T-helper 17 cell (primary cell): ENCODE measurements at places on chromosomes 16 and 17. TPM values are rescaled to one million over a fixed set of nuclear protein-coding genes. Genes with fewer than 3 reads are reported as not detected.

DNA sequence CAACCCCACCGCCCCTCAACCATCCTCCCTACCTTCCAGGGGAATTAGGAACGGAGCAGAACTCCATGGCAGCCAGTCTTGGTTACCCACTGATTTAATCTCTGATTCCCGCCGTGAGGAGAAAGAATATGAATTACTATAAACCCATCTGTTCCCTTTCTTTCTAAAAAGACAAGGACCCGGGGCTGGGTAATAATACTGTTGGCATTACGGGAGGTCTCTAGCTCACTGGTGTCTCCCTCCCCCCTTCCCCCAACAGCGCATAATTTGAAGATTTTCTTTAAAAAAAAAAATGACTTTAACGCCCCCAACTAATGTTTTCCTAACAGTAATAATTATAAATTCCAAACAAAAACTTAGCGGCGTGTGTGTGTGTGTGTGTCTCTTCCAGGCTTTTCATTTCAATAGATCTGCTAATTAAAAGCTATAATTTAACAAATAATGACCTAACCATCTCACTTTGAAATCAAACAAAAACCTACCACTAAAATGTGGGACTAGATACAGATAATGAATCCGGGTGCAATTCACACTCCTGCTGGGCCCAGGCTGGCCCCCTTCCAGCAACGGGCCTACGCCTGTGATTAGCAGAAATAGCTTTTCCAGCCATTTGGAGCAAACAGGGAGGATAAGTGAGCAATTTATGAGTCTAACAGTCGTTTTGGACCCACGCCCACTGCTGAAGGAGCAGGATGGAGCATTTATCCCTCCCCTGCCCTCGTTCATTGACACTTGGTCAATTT lies 18.2 kb upstream of the BHLHA9 start:
- H3K4me1 ChIP-seq = peaks cover 7% of the 10 kb centered on the region
- no peak overlapping the region for H3K27ac ChIP-seq
- no peaks in the 10 kb centered on the region for H3K36me3 ChIP-seq
- H3K27me3 ChIP-seq = peaks cover 18% of the 10 kb centered on the region
- no peak overlapping the region for H3K4me3 ChIP-seq

GRCh38 chr17:80709090-80709695 lies 164.6 kb downstream of the RPTOR start:
- H3K27ac ChIP-seq = peak overlapping the region; percentile 85
- H3K27me3 ChIP-seq = no peaks in the 10 kb centered on the region
- H3K4me3 ChIP-seq = peak overlapping the region; percentile 52
- no peak for DNase-seq
- H3K4me1 ChIP-seq = peaks cover 28% of the 10 kb centered on the region

DNA sequence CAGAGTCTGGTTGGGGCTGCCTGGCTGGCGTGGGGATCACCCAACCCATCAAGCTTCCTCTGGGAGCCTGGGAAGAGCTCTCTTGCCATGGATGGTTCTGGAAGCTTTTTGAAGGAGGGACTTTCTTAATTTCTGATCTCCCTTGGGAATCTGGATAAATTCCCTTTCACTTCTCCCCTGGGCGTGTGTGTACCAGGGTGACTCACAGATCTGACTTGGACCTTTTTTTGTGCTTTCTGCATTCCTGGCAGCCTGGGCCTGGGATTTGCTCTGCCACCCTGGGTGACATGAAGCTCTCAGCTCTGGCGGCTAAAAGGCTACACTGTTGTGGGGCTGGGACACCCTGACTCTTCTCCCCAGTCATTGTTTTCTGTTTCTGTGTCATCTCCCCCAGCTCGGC lies 70.1 kb downstream of the ABCC1 start:
- H3K4me1 ChIP-seq = peaks cover 16% of the 10 kb centered on the region
- DNase-seq = no peak
- peak overlapping the region; percentile 98 for H3K27ac ChIP-seq
- H3K36me3 ChIP-seq = peaks cover 21% of the 10 kb centered on the region
- H3K4me3 ChIP-seq = no peak overlapping the region

GRCh38 chr17:3990386-3991127 lies 26.3 kb upstream of the ATP2A3 start:
- no peak overlapping the region for H3K4me3 ChIP-seq
- peaks cover 13% of the 10 kb centered on the region for H3K27me3 ChIP-seq
- no peak for DNase-seq
- no peak overlapping the region for H3K27ac ChIP-seq

DNA sequence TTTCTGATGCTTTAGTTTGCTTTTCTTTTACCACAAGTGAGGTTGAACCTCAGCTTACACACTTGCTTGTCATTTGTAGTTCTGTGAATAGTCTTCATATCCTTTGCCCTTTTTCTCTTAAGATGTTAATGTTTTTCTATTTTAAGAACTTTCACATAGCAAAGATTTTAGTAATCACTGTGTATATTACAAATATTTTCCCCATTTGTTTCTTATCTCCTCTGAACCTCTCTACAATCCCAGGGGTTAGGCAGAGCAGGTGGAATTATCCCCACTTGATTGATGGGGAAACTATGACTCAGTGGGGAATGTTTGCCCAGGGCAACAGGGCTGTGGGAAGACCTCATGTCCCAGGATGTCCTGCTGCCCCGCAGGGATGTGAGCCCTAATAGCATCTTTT lies 11.7 kb upstream of the MYH3 start:
- H3K4me3 ChIP-seq = no peak overlapping the region
- H3K27me3 ChIP-seq = no peaks in the 10 kb centered on the region
- no peak overlapping the region for H3K27ac ChIP-seq

DNA sequence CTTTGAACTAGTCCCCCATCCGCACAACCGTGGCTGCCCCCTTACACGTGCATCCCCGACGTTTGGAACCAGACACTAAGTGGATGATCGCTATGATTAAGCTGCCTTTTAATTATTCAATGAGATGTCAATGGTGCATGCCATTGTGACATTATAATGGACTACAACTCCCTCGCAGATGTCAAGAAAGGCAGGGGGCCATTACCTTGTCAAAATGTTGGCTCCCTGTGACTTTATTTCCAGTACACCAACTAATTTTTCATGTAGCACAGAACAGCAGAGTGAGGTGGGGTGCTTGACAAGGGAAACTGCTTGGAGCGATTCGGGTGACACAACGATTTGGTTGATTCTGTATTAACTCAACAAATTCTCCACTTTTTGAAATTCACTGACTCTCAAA lies 26.5 kb downstream of the ASIC2 start:
- H3K4me1 ChIP-seq = peaks cover 3% of the 10 kb centered on the region
- no peak for DNase-seq
- H3K27me3 ChIP-seq = peaks cover 16% of the 10 kb centered on the region

- no peaks in the 10 kb centered on the region for H3K4me1 ChIP-seq
- no peaks in the 10 kb centered on the region for H3K27me3 ChIP-seq
- DNase-seq = no peak
- no peak overlapping the region for H3K27ac ChIP-seq
Measured at GRCh38 chr16:72112906-72113615, 19.4 kb downstream of the DHX38 start.

- H3K4me3 ChIP-seq = no peak overlapping the region
- H3K4me1 ChIP-seq = peaks cover 34% of the 10 kb centered on the region
- peaks cover 2% of the 10 kb centered on the region for H3K36me3 ChIP-seq
- H3K27me3 ChIP-seq = no peaks in the 10 kb centered on the region
- no peak overlapping the region for H3K27ac ChIP-seq
- no peak for DNase-seq
Measured at GRCh38 chr17:60510031-60510430, 16.0 kb downstream of the APPBP2 start.

DNA sequence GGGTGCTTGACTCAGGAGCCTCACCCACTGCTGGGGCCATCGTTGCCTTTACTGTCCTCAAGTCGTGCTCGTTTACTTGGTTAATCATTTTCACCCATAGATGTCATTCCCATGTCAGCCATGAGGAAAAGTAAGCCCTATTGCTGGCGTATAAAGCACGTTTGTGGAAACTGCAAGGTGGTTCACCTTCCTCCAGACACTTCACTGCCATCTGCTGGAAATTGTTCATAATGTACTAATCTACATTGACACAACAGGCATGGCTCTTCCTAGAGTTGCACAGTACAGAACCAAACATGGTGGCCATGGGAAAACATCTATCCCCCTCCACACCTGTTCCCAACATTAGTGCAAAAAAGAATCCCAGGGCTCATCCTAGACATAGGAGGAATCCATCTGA lies 116.6 kb downstream of the ZNF18 start:
- H3K4me1 ChIP-seq = no peaks in the 10 kb centered on the region
- no peak for DNase-seq
- no peaks in the 10 kb centered on the region for H3K36me3 ChIP-seq
- H3K27ac ChIP-seq = no peak overlapping the region

GRCh38 chr16:70786020-70786755 lies 14.8 kb downstream of the VAC14 start:
- H3K36me3 ChIP-seq = peaks cover 13% of the 10 kb centered on the region
- H3K27me3 ChIP-seq = no peaks in the 10 kb centered on the region
- H3K4me3 ChIP-seq = no peak overlapping the region
- peaks cover 13% of the 10 kb centered on the region for H3K4me1 ChIP-seq
- no peak for DNase-seq

- peaks cover 3% of the 10 kb centered on the region for H3K4me1 ChIP-seq
- peaks cover 32% of the 10 kb centered on the region for H3K27me3 ChIP-seq
- H3K27ac ChIP-seq = no peak overlapping the region
- H3K4me3 ChIP-seq = no peak overlapping the region
Measured at GRCh38 chr17:56762988-56763387, 70.7 kb downstream of the C17orf67 start.

DNA sequence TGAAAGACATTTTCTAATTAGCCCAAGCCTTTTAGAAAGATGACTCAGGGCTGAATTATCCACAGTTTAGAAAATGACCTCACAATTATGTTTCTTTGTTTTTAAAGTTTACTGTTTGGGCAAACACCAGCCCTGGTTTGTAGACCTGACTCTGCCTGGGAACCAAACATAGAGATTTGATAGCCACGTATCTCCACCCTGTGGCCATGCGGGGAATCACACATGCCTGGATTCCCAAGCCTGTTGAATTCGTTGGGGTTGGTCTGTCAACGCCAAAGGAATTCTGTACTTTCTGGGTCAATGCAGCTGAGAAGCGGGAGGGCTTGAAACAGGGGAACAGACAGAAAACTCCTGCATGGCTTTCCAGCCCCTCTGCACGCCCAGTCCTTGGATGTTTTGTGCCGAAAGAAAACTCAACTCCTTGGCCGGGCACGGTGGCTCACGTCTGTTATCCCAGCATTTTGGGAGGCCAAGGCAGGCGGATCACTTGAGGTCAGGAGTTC lies 26.9 kb downstream of the CD300A start:
- peaks cover 2% of the 10 kb centered on the region for H3K4me1 ChIP-seq
- no peak overlapping the region for H3K27ac ChIP-seq
- H3K36me3 ChIP-seq = peaks cover 3% of the 10 kb centered on the region
- no peak overlapping the region for H3K4me3 ChIP-seq

DNA sequence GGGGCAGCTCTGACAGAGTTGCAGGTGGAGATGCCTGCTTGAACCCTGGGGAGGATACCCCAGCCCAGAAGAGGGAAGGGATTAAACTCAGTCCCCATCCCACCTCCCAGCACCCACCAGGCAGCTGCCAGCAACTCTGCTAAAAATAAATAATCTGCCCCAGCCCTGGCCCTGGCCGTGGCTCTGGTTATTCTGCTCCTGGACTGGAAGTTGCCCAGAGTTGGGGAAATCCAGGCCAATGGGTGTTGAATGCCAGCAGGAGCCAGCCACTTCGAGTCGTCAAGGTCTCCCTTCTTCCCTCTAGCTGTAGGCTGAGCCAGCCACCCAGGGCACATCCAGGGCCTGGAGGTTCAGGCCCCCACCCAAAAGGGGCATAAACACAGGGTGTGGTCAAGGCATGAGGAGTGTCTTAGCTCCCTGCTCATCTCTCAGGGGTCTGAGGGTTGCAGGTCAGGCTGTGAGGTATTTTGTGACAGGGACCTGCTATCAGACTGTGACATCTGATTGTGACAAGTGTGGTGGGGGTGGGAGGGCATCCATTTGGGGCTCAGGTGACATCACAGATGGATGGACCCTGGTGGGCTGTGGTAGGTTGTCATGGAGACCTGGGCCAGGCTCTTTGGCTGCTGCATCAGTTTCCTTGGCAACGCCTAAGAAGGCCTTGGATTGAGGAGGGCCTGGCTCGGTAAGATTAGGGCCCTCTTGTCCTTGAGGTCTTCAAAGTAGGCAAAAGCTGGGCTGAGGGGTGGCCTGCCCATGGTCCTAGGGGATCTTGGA lies 1.0 kb upstream of the RRAD start:
- peaks cover 35% of the 10 kb centered on the region for H3K27me3 ChIP-seq
- peaks cover 3% of the 10 kb centered on the region for H3K36me3 ChIP-seq
- no peak overlapping the region for H3K27ac ChIP-seq
- peak overlapping the region; percentile 79 for H3K4me3 ChIP-seq
- peaks cover 8% of the 10 kb centered on the region for H3K4me1 ChIP-seq
- DNase-seq = no peak

- H3K4me3 ChIP-seq = no peak overlapping the region
- H3K36me3 ChIP-seq = peaks cover 3% of the 10 kb centered on the region
- no peak overlapping the region for H3K27ac ChIP-seq
- DNase-seq = no peak
- peaks cover 10% of the 10 kb centered on the region for H3K4me1 ChIP-seq
Measured at GRCh38 chr16:12784076-12784475, 19.6 kb downstream of the CPPED1 start.

- peaks cover 65% of the 10 kb centered on the region for H3K27me3 ChIP-seq
- H3K4me1 ChIP-seq = peaks cover 30% of the 10 kb centered on the region
- peak overlapping the region; percentile 56 for H3K27ac ChIP-seq
- peaks cover 11% of the 10 kb centered on the region for H3K36me3 ChIP-seq
- H3K4me3 ChIP-seq = peak overlapping the region; percentile 59
Measured at GRCh38 chr16:54932021-54932660, 1.5 kb downstream of the IRX5 start.

- no peaks in the 10 kb centered on the region for H3K4me1 ChIP-seq
- no peaks in the 10 kb centered on the region for H3K27me3 ChIP-seq
- peaks cover 2% of the 10 kb centered on the region for H3K36me3 ChIP-seq
- DNase-seq = no peak
Measured at GRCh38 chr17:44931376-44931775, 16.1 kb upstream of the GFAP start.

Gene KRTAP17-1
- not detected for total RNA-seq

Gene SRCIN1
- total RNA-seq = 0.26 TPM

Gene KRTAP1-5
- total RNA-seq = not detected

Gene PPL
- not detected for total RNA-seq

Gene CNGB1
- total RNA-seq = not detected

Gene CNTNAP4
- not detected for total RNA-seq

Gene HCRT
- total RNA-seq = not detected

Gene SMIM22
- total RNA-seq = not detected

Gene SOX15
- not detected for total RNA-seq

Gene FBXL16
- total RNA-seq = 29.0 TPM
